CD8-positive, alpha-beta memory T cell (primary cell): ENCODE measurements at places on chromosomes 6 and 20. TPM values are rescaled to one million over a fixed set of nuclear protein-coding genes. Genes with fewer than 3 reads are reported as not detected.
A peak's percentile ranks its signal among the peaks of the same experiment; 100 is the strongest.

DNA sequence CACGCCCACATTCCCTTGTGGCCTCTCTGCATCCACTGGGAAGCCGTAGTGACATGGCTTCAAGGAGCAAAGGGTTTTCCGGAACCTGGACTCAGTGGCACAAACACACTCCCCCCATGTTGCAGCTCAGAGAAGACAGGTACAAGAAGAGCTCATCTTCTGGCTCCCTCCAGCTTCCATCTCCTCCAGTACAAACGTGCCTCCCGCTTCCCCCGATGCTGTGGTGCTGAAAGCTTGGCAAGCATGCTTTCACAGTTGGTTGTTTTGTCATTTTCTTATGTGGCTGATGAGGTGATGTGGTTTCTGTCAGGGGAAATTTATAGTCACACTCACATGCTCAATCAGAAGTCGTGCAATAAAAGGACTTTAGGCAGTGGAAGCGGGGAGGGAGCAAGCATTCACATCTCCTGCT is 258.5 kb downstream of the KIF16B start:
- no peak for DNase-seq

DNA sequence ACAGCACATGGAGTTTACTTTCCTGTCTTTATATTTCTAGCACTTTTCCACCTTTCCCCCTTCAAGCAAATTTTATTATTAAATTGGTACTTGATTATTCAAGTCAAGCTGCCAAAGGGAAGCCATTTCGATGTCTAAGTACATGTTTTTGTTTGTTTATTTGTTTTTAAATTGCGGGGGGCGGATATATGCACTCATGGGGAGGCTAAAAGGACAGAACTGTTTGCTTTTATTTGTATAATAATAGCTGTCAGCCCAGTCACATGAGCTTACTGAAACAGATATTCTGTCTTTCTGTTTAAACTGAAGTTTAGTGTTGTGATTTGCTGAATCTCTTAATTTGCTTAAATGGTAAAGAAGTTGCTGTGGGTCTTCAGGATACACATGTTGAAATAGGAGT is 49.6 kb upstream of the PLCG1 start:
- no peak for DNase-seq

DNA sequence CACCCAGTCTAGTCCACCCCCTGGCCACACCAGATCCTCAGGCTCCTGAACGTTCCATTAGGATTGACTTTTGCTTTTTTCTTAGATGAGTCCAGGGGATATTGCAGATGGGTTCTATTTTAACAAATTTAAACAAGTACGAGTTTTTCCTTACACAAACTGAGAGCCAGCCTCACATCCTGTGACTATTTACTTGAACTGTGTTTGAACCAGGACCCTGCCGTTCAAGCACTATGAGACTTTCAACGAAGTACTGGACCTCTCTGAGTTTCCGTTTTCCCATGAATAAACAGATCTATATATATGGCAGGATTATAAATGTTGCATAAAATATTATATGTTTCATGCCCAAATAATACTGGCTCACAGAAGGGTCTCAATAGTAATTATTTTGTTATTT is 1.4 kb upstream of the METTL24 start:
- DNase-seq: no peak

- DNase-seq: no peak
These were observed 28.4 kb downstream of the HLA-C start for GRCh38 chr6:31243508-31243907.

DNA sequence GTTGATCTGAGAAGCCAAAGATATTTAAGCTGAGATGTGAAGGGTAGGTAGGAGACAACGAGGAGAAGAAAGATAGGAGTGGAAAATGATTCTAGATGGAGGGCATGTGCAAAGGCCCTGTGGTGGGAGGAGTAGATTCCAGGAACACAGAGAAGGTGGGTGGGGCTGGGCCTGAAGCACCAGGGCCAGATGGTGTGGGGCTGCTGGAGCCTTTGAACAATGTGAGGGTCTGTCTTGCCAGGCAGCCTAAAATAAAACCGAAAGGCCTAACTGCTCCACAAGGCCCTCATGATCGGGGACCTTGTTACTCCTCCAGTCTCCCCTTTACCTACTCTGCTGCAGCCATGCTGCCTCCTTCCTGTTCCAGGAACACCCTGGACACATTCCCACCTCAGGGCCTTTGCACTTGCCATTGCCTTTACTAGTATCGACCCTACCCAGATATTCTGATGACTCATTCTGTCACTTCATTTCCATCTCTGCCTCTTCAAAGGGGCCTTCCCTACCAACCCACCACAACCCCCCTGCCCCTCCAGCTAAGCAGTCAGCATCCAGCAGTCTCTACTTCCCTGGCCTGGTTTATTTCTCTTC is 20.0 kb downstream of the FAM110A start:
- DNase-seq: no peak

Gene DNAH8
- 0.11 TPM for total RNA-seq

Gene EDN3
- 0.16 TPM for total RNA-seq

DNA sequence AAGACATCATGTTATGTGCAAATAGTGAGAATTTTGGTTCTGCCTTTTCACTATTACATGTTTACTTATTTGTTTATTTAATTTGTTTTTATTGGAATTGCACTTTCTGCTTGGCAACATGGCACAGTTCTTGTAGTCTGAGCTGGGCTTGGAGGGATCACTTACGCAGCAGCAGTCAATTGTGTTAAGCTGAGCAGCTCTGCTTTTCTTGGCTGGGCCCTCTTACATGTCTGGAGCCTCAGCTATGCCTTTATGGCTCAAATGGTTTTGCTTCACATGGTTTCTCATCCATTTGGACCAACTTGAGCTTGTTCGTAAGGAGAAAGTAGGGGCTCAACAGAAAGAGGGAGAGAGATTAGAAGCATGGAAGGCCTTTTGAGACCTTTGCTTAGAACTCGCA is 327.5 kb upstream of the EPHA7 start:
- no peak for DNase-seq

Gene TTBK1
- total RNA-seq: 1.1 TPM

DNA sequence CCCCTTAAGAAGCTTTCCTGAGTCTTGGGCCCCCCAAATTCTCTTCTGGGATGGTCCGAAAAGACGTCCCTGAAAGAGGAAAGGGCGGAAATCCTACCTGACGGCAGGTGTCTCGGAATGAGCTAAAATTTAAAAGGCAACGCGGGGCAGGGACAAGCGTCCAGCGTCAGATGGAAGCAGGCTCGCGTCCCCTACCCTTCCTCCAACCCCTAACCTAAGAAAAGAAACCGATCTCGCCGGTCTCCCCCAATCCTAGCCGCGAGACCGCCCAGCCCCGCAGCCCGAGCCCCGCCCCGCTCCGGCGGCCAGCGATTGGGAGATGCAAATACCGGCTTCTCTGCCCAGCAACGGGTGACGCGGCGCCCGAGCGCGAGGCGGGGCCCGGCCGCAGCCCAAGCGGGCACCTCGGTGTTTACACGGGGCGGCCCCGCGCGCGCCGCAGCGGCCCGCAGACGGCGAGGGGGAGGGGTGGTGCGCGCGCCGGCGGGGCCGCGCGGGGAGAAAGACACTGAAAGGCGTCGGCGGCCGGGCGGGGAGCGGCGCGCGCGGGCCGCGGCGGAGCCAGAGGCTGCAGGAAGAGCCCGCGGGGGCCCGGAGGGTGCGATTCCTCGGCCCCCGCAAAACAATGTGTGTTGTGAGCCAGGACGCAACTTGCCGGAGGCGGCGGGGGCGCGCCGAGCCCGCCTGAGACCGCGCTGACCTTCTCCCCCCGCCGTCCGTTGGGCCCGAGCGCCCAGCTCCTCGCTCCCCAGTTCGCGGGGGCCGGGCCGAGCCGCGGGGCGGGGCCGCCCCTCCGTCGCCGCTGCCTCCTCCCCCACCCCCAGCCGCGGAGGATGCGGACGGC is at the start of gene SOX12:
Gene SOX12 (plus strand): TSS at position 508 of the 844 bp plus-strand sequence. CDS start 373 bp downstream, outside the sequence.
- DNase-seq: peak; percentile 92

Gene GSTA1
- total RNA-seq: not detected

Gene CD93
- total RNA-seq: 0.50 TPM

DNA sequence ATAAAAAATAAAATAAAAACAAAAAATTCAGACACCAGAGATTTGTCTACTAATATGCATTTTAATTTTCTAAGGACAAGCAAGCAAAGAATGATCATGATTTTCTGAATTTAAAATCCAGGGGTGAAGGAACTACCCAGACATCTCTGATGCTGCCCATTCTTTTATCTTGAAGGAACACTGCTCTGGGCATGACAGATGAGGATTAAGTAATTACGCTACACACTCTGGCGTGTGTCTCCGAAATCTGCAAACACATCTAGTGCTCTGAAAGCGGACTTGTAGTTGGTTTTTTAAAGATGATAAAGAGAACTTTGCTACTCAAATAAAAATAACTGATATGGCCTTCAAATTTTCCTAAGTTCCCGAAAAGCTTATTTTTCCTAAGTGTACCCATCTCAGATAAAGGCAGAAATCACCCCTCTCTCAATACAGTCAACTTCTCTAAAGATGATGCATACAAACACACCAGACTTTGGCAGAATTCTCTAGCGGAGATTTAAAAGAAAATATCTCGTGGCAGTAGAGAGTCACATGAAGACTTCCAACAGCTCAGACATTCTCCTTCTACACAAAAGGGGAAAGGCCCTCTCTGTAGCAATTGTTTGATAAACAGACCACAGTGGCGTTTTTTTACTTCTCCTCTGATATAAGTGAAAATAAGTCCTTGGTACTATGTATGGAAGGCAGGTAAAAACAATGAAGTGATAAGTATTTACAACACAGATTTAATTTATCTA is 133.8 kb downstream of the BACH2 start:
- DNase-seq: no peak

DNA sequence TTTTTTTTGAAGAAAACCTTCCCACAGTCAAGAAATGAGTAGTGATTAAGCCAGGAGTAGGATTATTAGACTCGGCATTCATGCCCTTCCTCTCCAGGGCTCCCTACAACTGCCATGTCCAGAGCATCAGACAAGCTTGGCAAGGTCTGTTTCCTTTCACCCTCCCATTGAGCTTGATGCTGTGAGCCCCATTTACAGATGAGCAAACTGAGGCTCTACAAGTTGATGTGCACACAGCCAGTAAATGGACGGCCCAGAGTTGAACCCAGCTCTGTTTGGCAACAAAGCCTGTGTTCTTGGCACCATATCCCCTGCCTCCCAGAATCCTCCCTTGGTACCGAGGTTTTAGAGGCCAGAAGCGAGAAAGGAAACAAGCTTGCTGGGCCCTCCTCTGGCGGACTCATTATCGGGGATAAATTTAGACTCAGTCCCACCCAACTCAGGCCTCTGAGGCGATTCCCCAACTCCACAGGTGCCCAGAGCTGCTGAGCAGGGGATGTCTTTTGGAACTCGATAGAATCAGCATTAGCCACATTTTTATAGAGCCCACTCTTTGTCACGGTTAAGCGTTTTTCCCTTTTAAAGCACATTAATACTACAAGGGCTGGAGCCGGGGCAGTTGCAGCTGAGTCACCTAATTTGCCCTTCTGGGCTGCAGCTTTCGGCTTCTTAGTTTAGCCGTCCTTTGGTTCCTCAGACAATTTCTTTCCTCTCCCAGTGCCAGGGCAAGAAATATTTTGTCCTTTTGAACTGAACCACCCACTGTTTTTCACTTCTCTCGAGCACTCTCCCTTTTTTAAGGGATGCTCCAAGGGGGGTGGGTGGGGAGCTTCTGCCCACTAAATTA is 23.0 kb upstream of the NFATC2 start:
- DNase-seq: no peak

GRCh38 chr6:106684011-106684410 is 54.6 kb downstream of the QRSL1 start:
- DNase-seq: no peak

Gene PDRG1
- total RNA-seq: 23.9 TPM

Gene RAET1L
- not detected for total RNA-seq

DNA sequence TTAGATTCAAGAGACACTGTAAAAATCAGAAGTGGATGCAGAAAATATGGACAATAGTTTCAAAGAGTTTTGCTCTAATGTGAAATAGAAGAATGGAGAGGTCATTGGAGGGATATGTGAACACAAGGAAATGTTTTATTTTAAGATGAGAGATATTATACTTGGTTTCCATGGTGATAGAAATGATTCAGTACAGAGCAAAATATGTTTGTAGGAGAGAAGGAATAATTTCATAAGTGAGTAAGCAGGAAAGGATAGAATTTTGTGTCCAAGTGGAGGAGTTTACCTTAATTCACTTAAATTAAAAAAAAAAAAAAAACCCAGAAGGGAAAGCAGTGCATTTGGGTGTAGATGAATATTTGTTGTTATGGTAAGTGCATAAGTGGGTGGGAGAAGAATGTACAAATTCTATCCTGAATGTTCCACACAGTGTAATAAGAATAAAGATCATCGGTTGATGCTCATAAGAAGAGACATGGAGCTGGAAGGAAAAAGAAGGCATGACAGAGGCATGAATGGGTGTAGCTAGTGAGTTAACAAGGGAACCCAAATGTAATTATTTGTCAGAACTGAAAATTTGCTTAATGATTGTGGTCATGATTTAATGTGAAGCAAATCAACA is 688.9 kb upstream of the GJE1 start:
- no peak for DNase-seq

DNA sequence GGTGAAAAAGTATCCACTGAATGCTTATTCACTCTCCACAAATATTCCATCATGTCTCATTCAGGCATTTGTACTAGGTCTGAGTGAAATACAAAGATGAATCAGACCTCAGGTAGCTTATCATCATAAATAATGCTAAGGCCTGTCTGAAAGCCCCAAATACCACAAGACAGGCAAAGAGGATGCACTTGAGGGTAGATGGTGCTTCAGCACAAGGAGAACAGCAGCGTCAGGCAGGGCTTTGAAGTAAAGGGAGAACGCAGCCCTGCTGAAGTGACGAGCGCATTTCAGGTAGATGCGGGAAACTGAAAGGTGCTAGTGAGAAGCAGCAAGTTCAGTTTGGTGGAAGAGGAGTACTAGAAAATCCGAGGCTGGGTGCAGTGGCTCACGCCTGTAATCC is 38.7 kb downstream of the MAP3K5 start:
- DNase-seq: peak; percentile 81

- no peak for DNase-seq
These were observed 567.9 kb upstream of the CITED2 start for GRCh38 chr6:139942331-139942730.

DNA sequence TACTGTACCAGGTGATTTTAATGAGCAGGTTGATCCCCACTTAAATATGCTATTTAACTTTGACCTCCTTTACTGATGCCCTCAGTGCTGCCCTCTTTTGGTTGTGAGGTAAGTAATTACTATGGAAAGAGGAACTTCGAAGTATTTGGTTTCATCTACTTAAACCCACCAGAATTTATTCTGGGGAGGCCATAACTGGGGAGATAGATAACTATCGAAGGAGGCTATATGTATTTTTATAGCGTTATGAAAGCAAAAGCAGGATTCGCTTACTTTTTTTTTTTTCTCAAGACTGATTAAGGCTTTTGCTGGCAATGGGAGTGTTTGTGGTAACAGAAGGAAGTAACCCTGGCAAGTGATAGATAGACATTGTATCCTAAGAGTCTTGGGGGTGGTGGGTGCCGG is 168.9 kb upstream of the CENPW start:
- no peak for DNase-seq

DNA sequence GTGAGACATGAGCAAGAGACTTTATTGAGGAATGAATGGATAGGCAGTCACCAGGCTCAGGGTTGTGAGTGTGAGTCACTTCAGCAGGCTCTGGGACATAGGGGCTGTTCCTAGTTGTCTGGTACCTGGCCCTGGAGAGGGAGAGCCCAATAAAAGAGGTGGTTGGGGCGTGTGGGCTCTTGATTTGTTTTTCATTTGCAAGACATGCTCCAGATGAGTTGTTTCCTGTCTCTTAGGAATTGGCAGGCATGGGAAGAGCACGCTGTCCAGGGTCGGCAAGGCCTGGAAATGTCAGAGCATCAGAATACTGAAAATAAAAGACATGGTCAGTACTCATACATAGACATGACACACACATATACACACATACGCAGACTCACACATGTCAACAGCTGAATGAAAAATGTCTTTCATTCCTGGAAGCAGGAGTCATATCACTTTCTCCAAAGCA is 166.3 kb upstream of the SULF2 start:
- no peak for DNase-seq

- DNase-seq: no peak
These were observed 187.0 kb upstream of the FOXQ1 start for GRCh38 chr6:1124885-1125284.
